ENCODE measurements at places on chromosomes 6 and 20.

GRCh38 chr20:20174089-20174835, 121.9 kb downstream of the CFAP61 start:
- no peak for DNase-seq

- no peak for DNase-seq
These were observed 354.3 kb downstream of the COL12A1 start for GRCh38 chr6:74851596-74851995.

GRCh38 chr20:38034961-38035360, 1.4 kb downstream of the RPRD1B start:
- no peak for DNase-seq

GRCh38 chr20:35226884-35227681, 593 bp downstream of the MMP24 start:
- peak; percentile 23 for DNase-seq

DNA sequence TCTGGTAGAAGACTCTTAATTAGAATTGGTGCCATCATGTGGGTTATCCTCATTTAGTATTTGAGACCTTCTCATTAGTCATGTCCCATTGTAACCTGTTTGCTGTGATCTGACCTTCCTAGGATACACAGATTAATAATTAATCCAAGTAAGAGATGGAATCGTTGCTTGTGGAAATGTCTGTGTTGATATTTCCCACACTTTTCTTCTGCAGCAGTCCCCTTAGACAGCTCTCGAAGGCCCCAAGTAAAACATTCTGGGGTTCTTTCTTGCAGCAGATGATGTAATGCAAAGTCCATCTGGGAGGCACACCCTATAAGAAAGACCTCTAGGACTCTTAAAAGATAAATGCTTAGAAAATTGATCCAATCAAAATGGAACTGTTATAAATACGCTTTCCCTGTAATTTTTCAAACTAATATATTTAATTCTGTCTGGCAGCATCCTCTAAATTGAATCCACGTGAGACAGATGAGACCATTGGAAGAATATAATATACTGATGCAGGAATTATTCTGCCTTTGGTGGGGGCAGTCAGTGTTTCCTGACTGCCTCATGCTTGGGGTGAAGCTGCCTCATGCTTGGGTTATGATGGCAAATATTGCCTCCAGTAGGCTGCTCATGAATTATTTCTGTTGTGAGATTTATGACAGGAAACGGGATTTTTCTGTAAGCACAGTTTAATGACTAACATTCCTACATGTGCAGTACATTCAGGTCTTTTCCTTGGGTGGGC, 54.5 kb upstream of the ARMC2 start:
- no peak for DNase-seq

DNA sequence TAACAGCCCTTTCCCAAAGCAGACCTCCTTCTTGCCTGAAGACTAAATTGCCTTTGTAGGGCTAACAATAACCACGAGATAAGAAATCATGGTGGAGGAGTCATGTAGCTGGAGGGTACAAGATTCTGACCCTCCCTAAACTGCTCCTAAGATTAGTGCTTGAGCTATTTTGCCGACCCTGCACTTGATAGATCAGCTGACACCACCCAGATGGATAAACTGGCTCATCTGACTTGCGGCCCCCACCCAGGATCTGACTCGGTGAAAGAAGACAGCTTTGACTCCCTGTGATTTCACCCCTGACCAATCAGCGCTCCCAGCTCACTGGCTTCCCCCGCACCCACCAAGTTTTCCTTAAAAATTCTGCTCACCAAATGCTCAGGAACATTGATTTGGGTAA, 57.6 kb upstream of the UNC93A start:
- no peak for DNase-seq

- DNase-seq: no peak
These were observed 28.1 kb downstream of the DACT2 start for GRCh38 chr6:168291450-168291849.

DNA sequence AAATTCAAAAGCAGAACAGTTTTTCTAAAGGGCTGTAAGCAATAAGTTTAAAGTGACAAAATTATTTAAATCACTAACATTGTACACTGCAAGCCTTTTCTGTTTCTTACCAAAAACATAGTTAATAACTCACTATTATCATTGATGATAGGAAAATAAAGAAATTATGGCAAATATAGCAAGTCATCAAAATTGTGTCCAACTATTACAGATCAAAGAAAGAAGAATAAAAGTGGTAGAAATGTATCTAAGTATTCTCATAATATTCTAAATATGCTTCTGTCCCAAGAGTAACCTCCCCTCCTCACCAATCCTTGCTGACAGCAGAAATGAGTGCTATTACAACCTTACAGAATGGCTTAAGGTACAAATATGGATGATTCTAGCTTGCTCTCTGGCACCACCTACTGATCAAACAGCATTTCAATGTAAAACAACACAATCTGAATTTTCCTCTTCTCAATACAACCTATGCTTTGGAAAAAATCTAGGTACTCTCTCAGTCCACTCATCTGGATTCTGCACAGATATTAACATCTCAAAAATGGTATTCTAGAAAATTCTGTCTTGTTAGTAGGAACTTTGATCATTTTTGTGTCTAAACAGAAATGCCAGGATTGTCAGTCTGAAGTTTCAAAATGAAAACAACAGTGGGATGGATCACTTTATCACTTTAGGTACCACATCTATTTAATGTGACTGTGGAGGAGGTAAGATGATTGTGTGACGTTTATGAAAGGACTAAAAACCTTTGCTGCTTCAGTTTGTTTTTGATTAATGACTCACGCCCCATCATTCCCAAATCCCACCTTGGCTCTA, 40.9 kb downstream of the ZFP64 start:
- DNase-seq: no peak

DNA sequence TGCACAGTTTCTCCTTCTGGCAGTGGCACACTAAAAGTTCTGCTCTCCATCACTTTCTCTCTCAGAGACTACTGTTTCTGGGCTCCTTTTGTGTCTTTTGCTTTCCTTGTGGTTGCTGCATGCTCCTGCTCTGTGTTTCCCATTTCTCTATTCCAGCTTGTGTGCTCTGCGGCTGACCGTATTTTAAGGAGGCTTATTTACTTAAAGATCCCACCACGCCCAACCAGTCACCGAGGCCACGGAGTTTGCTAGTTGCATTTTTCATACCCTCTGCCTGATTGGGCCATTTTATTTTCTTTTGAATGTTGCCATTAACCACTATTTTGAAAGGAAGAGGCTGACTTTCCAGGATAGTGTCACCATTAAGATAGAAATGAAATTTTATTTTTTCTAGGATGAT, 626.4 kb upstream of the MMS22L start:
- DNase-seq: no peak

- DNase-seq: no peak
These were observed 46.5 kb downstream of the KIF16B start for GRCh38 chr20:16526433-16527380.

GRCh38 chr20:24455081-24455480, 14.3 kb upstream of the SYNDIG1 start:
- no peak for DNase-seq

GRCh38 chr6:157346373-157346772, 23.1 kb upstream of the TMEM242 start:
- DNase-seq: no peak

DNA sequence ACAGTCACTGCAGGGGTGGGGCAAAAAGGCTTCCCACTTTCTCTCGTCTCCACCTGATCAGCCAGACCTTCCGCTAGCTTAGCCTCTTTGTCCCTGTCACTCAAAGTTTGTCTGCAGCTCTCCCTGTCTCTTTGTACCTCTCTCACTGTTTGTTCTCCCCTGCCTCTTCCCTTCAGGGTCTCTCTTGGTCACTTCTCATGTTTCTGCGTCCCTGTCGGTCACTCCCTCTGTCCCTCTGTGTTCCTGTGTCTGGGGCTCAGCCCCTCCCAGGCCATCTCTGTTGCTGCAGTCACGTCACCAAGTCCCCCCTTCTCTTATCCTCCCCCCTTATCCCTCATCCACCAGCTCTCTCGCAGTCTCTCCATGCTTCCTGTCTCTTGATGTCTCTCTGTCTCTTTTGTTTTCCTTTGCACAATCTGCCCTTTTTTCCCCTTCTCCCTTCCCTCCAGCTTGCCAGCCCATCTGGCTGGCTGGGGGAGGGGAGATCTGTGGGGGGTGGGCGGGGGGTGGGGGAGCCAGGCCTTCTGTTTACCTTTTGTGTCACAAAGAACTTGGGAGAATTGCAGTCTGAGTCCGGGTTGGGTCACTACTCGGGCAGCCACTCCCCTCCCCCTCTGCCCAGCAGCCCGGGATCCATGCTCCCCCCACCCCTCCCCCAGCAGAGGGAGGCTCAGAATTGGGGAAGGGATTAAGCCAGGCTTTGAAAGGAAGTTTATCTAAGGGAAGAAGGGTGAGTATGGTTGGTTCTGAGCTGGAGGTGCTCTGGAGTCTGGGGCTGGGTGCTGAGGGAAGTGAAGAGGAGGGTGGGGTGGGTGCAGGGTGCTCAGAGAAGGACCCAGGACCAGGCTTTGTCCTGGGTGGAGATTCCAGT, 32.3 kb downstream of the FOXP4 start:
- no peak for DNase-seq

DNA sequence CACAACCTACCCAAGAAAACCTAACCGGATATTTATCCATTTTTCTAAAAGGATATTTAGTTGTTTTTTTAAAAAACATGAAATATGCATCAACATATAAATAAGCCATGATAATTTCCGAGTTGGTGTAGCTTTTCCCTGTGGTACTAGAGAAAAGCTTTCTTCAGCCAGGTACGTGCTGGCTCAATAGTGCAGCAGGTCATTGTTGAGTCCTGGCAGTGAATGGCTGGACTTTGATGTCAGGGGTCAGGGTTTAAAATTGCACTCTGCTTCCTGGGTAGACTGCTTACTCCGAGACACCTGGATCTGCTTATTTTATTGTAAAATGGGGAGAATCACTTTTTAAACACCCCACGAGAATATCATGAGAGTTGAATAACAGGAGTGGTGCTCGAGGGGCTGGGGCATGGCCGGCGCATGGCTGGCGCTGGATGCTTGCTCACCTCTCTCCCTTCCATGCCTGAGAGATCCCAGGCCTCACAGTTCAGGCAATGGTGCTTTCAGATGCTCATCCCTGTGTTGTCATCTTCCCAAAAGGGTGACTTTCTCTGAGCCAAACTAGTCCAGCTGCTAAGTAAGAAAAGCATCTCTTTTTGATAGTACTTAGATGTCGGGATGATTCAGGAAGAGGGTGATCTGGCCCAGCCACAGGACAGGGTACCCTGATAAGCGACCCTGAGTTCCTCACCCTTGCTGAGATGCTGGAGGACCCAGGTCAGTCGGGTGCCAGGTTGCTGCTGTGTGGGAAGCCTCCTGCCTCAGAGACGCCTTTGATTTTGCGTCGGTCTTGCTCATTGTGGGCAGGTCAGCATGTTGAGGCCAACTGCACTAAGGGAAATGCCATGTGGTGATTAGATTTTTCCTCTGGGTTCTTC, 269.1 kb upstream of the FOXQ1 start:
- no peak for DNase-seq

DNA sequence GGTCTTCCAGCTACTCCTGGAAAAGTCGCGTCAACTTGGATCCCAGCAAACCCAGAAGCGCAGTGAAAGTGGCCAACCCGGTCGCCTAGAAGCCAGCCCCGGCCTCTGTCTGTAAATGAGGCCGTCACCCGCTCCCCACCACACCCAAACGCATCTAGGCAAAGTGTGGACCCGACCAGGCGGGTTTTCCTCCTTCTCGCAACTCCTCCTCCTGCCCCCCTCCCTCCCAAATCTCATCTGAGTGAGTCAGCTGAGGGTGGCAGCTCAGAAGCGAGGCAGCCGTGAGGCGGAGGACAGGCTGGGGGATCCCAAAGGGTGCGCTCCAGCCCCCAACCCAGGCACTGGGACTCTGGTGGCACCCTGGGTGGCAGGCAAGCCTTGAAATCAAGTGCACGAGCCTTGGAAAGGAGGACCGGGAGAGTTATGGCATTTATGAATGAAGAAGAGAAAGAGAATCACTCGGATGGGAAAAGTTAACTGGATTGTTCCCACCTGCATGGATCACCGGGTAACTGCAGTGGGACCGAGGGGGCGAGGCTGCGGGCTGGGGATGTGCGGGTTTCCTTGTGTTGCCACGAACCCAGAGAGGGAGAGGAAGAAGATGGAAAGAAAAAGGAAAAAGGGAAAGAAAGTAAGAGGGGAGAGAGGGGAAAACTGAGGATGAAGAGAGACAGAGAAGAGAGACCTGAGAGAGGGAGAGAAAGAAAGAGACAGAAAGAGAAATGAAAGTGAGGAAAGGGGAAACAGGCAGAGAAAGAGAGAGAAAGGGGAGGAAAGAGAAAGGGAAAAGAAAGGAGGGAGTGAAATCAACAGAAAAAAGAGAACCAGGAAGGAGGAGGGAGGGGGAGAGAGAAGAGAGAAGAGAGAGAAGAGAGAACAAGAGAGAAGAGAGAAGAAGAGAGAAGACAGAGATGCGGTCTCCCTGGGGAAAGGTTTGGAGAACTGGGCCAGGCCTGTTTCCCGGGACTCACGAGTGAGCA, at the start of gene APCDD1L:
TSS of gene APCDD1L (minus strand) at position 167 of the 980 bp plus-strand sequence. CDS start 692 bp downstream, outside the sequence.
- no peak for DNase-seq

GRCh38 chr6:158963020-158963808, 36.8 kb downstream of the RSPH3 start:
- DNase-seq: no peak

DNA sequence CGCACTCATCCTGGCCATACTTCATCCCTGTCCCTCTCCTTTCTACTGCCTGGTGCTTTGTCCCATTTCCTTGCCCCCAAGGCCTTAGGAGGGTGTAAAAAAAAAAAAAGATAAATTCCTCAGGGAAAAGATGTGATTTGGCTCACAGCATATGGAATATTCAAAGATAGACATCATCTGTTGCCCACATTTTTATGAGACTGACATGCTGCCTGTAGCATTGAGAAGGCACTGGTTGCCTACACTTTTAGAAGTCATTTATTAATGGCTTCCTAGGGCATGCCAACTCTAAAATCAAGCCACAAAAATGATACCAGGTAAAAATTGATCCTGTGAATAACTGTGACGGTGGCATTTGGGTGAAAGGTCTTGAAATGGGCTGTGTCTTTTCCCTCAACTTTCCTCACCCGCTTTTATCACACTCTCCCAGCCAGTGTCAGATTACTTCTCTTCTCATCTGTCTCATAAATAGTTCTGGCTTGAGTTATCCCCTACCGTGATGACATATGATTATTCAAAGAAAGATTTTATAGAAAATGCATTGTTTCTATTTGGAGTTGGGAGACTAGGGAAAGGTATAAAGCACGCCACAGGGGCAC, 139.4 kb downstream of the CARMIL1 start:
- no peak for DNase-seq

GRCh38 chr6:169784821-169785340, 33.5 kb downstream of the ERMARD start:
- DNase-seq: no peak

- DNase-seq: no peak
These were observed 24.9 kb upstream of the CFAP206 start for GRCh38 chr6:87382861-87383260.

GRCh38 chr6:43942011-43942442, 172.0 kb downstream of the VEGFA start:
- DNase-seq: no peak

- no peak for DNase-seq
These were observed 212.2 kb upstream of the FOXA2 start for GRCh38 chr20:22796469-22797077.

- DNase-seq: no peak
These were observed 623 bp downstream of the MYBL2 start for GRCh38 chr20:43667341-43668132.

- DNase-seq: no peak
These were observed 21.7 kb downstream of the TRAF3IP2 start for GRCh38 chr6:111583986-111584385.

- no peak for DNase-seq
These were observed 92.9 kb downstream of the ANKRD60 start for GRCh38 chr20:58135441-58136148.

- DNase-seq: no peak
These were observed 87.1 kb downstream of the OGFRL1 start for GRCh38 chr6:71375676-71376075.

All from activated CD4-positive, alpha-beta T cell treated with anti-CD3 and anti-CD28 coated beads for 4 hours (primary cell).